Stimulated activated CD8-positive, alpha-beta memory T cell treated with anti-CD3 and anti-CD28 coated beads, Interleukin-4, amount 100 ng/mL, for 4 hours (primary cell): ENCODE measurements at places on chromosomes 6 and 20.

GRCh38 chr20:53330601-53331140 is 263.0 kb downstream of the ZNF217 start:
- DNase-seq: no peak

- no peak for DNase-seq
Measured at GRCh38 chr20:62796699-62797491, 622 bp downstream of the MRGBP start.

GRCh38 chr6:90581146-90581545 is 5.7 kb downstream of the MAP3K7 start:
- no peak for DNase-seq

- no peak for DNase-seq
Measured at GRCh38 chr20:33821270-33821836, 10.2 kb downstream of the CHMP4B start.

GRCh38 chr6:108113557-108114519 is 39.3 kb upstream of the OSTM1 start:
- no peak for DNase-seq

DNA sequence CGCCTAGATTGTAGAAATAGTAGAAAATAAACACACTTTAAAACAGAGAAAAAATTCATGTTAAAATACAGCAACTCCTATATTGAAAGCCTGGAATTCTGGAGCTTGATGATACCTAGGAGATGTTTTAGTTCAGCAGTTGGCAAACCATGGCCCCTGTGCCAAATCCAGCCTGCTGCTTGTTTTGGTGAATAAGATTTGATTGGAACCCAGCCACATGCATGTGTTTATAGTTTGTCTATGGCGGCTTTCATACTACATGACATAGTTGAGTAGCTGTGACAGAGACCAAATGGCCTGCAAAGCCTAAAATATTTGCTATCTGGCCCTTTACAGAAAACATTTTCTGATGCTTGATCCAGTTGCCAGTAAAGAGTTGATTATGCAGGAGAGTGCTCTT is 57.2 kb downstream of the PAX1 start:
- no peak for DNase-seq

DNA sequence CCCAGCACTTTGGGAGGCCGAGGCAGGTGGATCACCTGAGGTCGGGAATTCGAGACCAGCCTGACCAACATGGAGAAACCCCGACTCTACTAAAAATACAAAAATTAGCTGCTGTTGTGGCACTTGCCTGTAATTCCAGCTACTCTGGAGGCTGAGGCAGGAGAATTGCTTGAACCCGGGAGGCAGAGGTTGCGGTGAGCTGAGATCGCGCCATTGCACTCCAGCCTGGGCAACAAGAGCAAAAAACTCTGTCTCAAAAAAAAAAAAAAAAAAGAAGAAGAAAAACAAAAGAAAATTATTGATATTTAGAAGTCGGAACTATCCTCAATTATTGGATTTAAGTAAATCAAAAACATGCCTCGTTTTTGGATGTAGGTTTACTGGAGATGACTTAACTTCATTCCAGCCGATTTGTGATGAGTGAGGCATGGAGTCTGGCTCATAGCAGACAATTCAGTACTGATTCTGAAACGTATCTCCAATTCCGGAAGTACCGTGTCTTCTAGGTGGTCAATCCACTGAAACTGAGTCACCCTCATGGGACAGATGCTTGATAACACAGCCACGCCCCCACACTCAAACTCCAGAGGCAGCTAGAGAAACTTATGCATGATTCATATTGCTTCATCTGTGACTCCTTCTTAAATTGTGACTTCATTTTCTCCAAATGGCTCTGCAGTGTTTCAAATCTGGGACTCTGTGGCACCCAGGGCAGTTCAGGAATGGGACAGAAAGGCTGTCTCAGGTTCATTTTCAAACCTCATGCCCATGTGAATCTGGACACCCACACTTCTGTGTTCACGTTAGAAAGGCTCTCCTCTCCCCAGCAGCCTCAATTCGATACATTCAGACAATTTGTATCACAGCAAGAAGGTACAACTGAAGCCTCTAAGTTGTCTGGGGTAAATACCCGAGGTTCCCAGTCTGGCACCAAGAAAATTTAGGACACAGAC is 110.4 kb upstream of the ARMC2 start:
- no peak for DNase-seq
